Left lobe of liver (tissue), 2 donors: ENCODE measurements at places on chromosomes 7 and 10.

DNA sequence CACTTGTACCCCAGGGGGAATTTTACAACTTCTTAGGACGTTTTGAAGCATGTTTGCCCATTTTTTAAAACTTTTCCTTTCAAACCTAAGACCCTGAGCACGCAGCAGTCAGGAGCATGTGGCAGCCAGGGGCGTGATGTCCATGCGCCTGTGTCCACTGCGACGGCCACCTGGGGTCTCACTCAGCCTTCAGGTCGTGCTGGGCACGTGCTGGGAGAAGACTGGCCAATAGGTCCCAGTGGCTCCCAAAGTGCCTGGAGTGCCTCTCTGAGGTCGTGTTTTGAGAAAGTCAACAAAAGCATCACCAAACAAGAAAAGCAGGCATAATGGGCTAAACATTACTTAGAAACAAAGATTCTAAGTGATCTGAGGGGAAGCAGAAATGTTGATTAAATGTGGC is 14.8 kb downstream of the LRRC27 start:
- DNase-seq = no peak

DNA sequence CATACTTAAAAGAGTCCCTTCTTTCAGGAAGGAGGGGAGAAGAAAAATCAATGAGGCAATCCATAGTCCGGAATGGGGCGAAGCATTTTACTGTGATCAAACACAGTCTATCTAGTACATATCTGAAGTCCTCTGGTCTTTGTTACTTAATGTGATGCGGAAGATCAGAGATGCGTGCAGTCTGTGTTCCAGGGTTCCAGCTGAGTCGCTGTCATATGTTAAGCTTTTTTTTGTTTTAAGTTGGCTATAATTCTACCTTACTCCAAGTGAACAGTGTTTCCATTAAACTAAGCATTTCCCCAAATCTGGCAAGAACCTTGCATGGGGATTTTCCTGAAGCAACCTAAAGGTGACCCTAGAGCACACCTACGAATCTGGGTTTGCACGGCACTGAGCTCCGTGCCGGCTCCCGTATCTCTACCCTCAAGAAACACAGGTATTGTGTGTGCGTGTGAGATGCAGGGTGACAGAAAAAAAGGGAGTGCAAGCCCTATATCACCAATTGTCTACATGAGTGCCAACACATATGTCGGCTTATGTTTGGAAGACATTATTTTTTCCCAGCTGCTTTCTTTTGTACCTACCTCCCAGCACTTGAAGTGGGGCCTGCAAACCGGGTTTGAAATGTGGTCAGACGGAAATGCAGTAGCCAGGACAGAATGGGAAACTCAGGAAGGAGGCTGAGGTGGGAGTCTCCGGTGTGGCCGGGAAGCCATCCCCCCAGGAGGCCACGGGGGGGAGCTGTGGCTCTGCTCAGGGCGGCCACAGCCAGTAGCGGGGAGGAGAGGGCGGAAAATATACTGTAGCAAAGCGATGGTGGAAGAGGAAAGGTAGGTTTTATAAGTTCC is 435.8 kb upstream of the MGMT start:
- peak; percentile 53 for DNase-seq

GRCh38 chr10:14074062-14074884 is 256.5 kb downstream of the FRMD4A start:
- DNase-seq = peak; percentile 80

DNA sequence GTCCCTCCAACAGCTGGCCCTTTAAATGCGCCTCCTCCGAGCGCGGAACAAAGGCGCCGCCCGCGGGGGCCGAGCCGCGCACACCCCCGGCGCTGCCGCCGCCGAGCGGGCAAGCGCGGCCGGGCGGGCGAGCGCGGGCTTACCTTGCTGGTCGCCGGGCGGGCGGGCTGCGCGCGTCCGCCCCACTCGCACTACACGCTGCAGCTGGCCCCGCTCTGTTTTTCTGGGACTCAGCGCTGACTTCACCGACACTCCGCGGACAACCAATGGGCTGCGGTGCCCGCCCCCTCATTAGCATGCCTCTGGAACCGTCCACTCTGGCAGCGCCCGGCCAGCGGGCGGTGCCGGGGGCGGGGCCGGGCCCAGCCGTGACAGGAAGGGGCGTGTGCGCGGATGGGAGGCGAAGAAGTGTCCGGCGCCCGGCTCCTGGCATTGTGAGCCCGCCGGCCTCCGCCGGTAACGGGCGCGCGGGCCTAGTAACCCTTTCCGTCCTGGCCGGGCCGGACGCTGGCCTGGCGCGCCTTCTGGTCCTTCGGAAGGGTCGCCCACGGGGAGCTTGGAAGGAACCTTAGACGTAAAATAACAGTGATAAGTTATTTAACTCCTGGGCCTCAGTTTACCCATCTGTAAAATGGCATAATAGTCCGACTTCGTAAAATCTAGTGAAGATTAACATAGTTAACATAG is at the start of gene SORBS1:
Gene SORBS1 (minus strand): TSS at position 195 of the 687 bp plus-strand sequence. CDS start 120,236 bp downstream, outside the sequence.
- DNase-seq = peak; percentile 98

DNA sequence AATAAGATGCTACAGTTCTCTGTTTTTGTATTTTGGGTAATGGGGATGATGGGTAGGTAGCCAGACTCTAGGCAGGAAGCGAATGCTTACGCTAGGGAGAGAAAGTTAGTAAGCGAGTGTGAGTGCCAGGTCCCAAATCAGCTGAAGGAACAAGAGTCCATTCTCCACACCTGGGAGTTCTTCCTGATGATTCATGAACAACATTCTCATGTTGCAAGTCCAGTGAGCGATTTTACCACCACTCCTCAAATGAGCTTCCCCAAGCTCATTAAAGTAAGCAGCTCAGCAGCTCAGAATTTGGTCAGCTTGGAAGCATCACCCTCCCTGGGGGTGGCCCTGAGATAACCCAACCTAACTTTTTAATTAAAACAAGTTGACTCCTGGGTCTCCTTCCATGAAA is 27.3 kb downstream of the SH3PXD2A start:
- DNase-seq = no peak

DNA sequence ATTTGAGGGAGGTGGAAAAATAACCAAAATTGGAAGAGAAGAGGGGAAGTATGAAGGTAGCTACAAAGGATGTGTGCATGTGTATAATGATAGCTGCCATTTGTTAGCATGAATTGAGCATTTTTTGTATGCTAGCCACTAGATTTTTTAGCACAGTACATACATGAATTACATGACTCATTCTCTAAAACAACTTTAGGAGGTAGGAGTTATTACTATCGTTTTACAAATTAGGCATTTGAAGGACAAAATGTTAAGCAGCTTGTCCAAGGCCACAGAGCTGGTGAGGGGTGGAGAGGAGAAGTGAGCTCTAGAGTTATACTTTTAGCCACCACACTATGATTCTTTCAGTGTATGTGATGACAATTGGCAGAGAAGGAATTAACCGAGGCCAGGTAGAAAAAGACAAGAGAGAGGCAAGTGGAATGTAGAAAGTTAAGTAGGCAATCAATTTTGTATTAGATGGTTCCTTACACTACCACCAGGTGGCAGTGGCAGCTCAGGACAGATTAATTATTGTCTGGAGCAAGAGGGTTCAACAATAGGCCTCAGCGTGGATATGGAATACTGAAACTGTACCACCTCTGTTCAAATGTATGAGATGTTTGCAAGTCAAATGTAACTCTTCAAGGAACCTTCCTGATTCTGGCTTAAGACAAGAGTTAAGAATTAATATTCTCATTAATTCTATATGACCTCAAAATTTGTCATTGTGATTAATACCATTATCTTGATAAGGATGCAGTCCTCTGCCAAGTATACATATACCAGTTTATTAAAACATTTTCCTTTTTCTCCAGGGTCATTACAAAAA is 128.0 kb downstream of the MBL2 start:
- peak; percentile 50 for DNase-seq

GRCh38 chr10:97509120-97509680 is 10.5 kb downstream of the UBTD1 start:
- no peak for DNase-seq

- no peak for DNase-seq
These were observed 1.6 kb downstream of the WEE2 start for GRCh38 chr7:141709749-141710148.

- no peak for DNase-seq
These were observed 628 bp downstream of the MRPS33 start for GRCh38 chr7:141014125-141014523.

GRCh38 chr10:131266936-131267813 is 44.3 kb downstream of the TCERG1L start:
- no peak for DNase-seq

GRCh38 chr7:117249696-117250095 is 73.2 kb downstream of the WNT2 start:
- no peak for DNase-seq

- no peak for DNase-seq
These were observed 108.8 kb upstream of the EEPD1 start for GRCh38 chr7:36044101-36044892.

DNA sequence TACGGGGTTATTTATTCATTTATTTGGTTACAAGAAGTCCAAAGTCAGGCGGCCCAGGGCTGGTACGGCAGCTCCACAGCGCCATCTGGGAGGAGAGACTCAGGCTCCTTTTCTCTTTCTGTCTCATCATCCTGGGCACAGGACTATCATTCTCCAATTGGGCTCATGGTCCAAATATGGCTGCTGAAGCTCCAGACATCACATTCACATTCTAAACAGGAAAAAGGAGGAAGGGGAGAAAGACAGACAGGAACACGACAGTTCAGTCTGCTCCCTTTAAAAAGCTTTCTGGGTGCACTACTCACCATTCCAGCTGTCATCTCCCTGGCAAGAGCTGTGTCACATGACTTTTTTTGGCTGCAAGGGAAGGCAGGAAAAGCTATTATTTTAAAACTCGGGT is 74.4 kb upstream of the PDZD8 start:
- no peak for DNase-seq

DNA sequence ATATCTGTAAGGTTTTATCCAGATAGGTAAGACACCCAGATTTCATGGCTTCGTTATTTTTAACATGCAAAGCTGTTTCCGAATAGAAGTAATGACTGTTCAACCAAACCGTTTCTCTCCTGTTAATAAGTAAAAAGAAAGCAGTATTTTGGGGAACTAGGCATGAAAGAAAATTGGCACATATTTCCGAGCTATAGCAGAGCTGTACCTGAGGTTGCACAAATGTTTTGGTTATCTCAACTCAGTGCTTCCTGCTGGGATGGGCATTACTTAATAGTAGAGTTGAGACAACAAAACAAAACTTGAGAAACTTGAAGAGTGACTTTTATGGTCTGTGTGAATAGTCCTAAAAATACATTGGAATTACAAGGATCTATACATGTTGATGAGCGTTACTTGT is 564.3 kb upstream of the SORCS1 start:
- DNase-seq = no peak
